ENCODE measurements at places on chromosomes 1 and 21.

DNA sequence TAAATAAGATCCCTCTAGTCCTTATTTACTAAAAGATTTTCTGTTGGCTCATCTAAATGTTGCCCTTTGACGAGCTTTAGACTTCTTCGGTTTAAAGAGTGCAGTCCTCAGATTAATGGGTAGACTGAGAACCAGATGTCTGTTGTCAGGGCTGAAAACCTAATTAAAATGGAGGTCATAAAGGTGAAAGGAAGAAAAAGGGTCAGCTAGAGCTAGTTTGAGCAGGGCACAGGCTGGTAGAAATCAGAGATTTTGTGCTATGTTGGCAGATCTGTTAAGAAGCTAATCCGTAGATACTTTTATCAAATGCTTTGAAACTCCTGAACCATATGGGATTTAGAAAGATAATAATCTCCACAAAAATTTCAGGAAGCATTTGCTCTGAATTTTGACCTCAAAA is 959.0 kb downstream of the PLA2G4A start:
- DNase-seq = no peak

DNA sequence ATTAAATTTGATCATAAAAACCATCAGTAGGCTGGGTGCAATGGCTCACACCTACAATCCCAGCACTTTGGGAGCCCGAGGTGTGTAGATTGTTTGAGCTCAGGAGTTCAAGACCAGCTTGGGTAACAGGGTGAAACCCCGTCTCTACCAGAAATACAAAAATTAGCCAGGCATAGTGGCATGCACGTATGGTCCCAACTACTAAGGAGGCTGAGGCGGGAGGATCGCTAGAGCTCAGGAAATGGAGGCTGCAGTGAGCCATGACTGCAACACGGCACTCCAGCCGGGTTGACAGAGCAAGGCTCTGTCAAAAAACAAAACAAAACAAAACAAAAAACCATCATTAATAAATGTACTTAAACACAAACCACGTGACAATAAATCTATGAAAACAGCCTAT is 61.0 kb downstream of the ARID4B start:
- DNase-seq = no peak

DNA sequence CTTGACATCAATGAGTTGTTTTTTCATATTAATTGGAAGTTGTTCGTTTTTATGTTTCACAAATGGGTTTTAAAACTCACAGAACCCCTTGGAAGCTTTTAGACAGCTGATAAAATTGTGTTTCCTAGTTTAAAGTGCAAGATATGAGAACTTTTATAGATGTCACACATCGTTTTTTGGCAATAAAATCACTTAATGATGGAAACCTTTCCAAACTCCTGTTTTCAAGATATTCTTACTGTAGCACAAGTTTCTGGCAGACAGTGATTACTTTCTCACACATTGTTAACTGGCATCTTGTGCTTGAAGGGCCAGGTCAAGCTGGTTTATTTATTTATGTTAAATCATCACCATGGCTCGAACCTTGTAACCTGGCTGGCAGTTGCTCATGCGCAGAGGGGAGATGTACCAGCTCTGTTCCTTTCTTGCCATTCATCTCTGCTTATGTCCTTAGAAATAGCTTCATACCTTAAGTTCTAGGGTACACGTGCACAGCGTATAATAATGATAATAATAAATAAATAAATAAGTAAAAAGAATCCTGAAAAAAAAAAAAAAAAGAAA is 10.2 kb upstream of the RCAN1 start:
- no peak for DNase-seq

DNA sequence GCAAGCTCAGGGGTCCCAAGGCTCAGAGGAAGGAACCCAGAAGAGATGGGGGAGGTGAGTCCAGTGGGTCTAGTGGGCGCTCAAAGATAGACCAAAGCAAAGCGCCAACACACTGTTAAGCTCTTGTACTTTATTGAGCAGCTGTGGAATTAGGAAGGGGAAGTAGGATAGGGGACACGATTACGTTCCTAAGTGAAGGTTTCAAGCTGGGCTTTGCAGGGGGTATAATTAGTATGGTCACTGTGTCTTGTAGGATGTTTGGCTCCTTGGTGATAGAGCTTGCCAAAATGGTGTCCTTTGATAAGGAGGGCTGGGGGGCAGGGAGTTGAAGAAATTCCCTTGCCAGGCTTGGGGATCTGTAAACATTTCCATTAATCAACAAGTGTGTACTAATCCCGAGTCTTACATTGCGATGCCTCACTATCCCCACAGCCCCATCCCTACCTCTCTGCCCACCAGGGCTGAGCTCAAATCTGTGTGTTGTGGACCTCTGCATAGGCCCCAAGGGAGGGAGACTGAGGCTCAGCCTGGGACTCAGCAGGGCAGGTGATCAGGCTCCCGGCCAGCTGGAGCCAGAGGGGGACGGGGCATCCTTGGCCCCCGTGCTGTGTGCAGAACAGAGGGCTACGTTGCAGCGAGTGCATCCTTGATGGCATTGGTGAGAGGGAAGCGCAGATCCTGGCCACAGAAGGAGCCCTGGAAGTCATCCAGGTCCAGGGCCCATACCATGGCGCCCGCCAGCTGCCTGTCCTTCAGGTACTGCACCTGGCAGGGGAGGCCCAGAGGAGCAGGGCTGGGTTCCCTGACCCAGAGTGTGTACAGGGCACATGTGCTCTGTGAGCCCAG is 3.4 kb upstream of the MYBPH start:
- DNase-seq = peak; percentile 29

- DNase-seq = no peak
Measured at GRCh38 chr1:2578758-2579118, 7.8 kb upstream of the PRXL2B start.

DNA sequence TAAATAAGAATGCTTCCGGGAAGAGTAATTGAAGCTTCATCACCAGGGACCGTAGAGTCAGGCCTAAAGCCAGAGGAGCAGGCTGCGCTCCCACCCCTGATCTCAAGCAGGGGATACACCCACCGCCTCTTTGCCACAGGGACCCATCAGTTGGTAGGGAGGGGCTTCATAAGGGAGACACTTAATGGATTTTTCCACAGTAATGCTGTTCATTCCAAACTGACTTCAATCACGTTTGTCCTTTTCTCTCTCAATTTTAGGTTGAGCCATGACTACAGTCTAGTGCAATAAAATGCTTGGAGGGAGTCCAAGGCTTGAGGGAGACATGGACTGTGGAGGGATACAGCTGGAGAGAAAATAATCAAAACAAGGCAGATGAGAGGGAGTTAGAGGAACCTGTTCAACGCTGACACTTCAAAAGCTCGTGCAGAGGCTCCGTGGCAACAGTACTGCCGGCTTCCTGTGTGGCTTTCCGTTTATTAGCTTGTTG is 111.5 kb downstream of the SEC16B start:
- DNase-seq = no peak

- DNase-seq = no peak
Measured at GRCh38 chr1:48222501-48223242, at the start of gene SLC5A9. Gene SLC5A9, plus strand, starts transcription at chr1:48222716. Its CDS starts 21 bp downstream, at chr1:48222737.

- no peak for DNase-seq
Measured at GRCh38 chr1:210291081-210291764, 37.5 kb upstream of the HHAT start.

GRCh38 chr1:55685560-55685959 is 470.4 kb upstream of the USP24 start:
- no peak for DNase-seq

DNA sequence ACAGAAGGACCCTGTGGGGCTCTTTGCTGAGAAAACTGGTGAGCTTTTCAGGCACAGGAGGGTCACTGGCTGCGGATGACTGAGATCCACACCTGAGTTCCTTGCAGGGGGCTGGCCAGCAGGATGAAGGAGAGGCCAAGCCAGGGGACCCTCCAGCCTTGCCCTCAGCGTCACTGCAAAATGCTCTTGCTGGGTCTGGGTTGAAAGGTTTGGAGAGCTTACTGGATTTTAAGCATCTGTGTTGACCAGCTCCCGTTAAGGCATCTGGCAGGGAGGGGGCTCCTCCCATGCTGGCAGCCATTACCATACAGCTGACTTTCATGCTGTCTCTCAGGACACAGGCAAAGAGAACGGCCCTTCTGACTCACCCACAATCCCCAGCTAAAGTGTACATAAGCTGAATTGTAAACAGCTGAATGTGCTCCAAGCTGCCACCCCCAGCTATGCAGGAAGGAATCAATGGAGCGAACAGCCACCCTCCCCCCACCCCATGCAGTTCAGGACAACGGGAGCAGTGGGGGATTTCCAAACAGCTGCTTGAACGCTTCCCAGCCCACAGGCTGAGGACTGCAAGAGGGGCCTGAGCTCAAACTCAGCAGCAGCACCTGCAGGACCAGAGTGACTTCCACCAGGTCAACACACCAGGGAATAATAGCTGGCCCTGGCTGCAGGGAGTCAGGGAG is 21.3 kb upstream of the A3GALT2 start:
- DNase-seq = no peak

DNA sequence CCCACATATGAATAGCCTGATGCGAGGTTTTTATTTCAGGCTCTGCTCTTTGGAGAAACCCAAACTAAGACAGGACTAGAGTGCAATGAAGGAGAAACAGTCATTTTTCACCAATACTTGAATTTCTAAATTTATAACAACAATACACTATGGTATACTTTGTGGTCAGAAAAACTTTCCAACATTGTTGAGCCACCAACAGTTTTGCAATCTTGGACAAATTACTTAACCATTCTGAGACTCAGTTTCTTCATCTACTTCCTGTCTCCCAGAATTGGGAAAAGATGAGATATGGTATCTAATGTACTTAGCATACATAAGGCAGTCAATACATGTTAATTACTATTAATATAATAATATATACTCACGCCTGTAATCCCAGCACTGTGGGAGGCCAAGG is 519.8 kb upstream of the PLXNA2 start:
- no peak for DNase-seq

DNA sequence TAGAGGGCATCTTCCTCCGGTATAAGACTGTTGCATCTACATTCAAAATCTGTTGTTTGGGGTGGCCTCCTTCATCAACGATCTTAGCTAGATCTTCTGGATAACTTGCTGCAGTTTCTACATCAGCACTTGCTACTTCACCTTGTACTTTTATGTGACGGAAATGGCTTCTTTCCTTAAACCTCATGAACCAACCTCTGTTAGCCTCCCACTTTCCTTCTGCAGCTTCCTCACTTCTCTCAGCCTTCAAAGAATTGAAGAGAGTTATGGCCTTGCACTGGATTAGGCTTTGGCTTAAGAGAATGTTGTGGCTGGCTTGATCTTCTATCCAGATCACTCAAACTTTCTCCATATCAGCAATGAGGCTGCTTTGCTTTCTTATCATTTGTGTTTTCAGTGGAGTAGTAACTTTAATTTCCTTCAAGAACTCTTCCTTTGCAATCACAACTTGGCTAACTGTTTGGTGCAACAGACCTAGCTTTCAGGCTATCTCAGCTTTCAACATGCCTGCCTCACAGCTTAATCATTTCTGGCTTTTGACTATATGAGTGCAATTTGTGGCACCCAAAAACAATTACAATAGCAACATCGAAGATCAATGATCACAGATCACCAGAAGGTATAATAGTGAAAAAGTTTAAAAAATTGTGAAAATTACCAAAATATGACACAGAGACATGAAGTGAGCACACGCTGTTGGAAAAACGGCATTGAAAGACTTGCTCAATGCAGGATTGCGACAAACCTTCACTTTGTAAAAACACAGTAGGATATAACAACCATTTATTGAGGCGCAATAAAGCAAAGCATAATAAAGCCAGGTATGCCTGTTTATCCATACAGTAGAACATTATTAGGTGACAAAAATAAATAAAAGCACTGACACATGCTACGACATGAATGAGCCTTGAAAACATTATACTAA is 56.7 kb upstream of the GFI1 start:
- no peak for DNase-seq

DNA sequence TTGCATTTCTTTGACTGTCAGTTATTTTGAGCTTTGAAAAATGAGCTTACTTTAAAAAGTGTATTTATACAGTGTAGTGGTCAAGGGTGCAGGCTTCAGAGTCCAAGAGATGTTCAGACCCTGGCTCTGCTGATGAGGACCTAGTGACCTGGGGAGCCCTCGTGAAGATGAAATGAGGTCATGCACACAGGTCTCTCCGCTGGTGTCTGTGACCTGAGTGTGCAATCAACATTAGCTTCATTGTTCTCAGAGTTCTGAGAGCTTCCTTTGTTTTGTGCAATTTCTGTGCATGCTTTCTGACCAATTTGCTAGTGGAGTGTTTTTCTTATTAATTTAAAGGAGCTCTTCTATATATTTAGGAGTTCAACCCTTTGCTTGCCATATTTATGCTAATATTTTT is 71.3 kb downstream of the RIPK4 start:
- DNase-seq = no peak

- no peak for DNase-seq
Measured at GRCh38 chr1:158249646-158250045, 4.6 kb upstream of the CD1A start.

DNA sequence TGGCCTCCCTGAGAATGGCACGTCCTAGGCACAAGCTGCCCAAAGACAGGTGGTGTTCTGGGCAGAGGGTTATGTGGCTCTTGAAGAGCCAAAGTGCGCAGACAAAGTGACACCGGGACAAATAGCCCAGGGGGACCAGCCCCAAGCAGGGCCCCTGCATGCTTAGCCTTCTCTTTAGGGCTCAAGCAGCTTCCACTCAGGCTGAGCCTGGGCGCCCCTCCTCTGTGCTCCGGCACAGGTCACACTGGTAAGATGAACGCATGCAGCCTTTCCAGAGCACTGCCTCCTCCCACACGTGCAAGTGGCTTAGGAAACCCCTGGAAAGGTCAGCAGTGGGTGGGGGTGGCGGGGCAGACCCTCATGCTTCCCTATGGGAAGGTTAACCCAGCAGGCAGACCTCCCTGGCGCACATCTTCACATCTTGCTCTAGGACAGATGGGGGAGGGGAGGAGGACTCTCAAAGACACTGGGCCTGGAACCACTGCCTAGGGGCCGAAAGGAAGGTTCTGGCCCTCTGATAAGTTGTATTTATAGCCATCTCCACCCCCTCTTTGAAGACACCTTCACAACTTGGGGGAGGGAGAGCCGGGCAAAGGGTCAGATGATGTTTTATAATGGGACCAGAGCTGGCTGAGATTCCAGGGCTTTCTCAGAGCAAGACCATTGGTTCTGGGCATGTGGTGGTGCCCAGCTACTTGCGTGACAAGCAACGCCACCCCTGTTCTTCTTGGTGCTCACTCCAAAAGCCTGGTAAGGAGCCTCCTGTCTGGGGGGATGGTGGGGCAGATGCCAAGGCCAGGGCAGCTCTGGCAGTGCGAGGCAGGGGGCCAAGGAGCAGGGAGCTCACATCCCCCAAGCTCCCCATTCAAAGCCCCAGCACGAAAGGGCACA is 5.5 kb downstream of the KLHL21 start:
- DNase-seq = no peak

DNA sequence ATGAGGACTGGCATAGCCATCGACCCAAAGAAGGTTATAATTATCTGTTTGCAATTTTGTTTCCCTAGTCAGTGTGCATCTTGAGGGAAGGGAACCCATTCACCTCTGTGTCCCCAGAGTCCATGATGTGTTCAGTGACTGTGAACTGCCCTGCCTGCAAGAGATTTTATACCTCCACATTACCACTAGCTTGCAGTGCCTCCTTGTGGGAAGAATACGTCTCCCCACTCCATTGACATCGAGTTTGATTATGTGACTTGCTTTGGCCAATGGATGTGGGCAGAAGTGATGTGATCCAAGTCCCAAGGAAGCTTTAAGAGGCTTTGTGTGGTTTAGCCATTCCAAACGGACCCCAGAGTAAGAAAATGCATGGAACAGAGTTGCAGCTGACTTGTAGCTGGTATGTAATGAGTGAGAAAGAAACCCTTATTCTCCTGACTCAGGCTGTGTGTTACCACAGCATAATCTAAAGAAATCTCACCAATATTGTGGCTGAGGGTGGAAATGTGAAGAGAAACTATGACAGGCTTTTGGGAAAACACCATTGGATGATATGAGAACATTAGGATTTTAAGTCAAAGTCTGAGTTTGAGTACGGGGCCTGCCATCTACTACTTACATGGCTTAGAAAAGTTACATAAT is 47.8 kb upstream of the NRDC start:
- no peak for DNase-seq

Measured in dorsolateral prefrontal cortex (tissue), 122 donors.